ENCODE measurements at places on chromosomes 1 and 21.

GRCh38 chr1:170959385-170959784 is 24.1 kb downstream of the MROH9 start:
- no peak for DNase-seq

- DNase-seq: no peak
Measured at GRCh38 chr1:30778154-30778978, 20.8 kb upstream of the LAPTM5 start.

GRCh38 chr1:50548243-50548642 is 125.0 kb upstream of the DMRTA2 start:
- DNase-seq: no peak

DNA sequence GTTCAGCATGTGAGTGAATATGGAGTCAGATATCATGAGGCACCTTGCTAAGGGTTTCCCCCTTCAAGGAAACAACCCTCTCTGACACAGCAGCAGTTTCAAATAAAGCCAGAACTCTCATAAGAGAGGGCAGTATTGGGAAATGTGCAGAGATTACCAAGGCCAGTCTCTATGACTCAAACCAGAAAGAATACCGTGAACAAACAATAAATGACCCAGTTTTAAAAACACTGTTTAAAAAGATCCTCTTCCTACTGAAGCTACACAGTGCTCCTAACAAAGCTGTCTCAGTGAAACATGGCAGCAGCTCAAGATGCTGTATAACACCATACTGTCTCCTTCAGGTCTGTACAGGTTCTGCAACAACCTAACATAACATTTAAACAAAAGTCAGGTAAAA is 102.6 kb downstream of the KIAA0319L start:
- no peak for DNase-seq

- DNase-seq: no peak
Measured at GRCh38 chr1:107976836-107977235, 11.9 kb upstream of the VAV3 start.

GRCh38 chr1:115426231-115426771 is 88.3 kb upstream of the NGF start:
- DNase-seq: no peak

GRCh38 chr1:119742202-119742601 is 26.5 kb downstream of the HMGCS2 start:
- no peak for DNase-seq

Measured in nucleus accumbens (tissue), 56 donors.